ENCODE measurements at places on chromosomes 6 and 20. TPM values are rescaled to one million over a fixed set of nuclear protein-coding genes. Genes with fewer than 3 reads are reported as not detected.

NKX2-2 gene
- total RNA-seq = not detected

WFDC2 gene
- 37.7 TPM for total RNA-seq

RNF217 gene
- 26.3 TPM for total RNA-seq

OR12D1 gene
- total RNA-seq = not detected

CDKAL1 gene
- total RNA-seq = 11.3 TPM

- DNase-seq = no peak
Measured at GRCh38 chr6:166305562-166306117, 2.6 kb downstream of the PRR18 start.

DNA sequence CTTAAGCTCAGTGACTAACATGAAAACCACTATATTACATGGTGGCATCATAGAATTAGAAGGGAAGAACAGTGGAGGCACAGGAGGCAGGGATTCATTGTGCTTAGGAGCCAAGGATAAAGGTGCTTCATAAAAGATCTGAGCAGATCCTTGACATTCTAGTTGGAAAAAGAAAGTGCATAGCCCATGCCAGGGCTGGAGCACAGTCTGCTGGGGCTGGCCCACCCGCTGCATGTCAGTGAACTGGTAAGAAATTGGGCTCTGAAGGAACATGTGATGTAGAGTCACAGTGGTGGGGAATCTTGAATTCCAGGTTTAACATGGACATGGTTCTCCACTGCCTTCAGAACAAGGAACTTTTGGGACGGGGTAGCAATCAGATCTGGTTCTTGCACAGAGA, 20.4 kb downstream of the MYLIP start:
- no peak for DNase-seq

GRCh38 chr6:43221046-43221972, 8.0 kb downstream of the DNPH1 start:
- no peak for DNase-seq

DNA sequence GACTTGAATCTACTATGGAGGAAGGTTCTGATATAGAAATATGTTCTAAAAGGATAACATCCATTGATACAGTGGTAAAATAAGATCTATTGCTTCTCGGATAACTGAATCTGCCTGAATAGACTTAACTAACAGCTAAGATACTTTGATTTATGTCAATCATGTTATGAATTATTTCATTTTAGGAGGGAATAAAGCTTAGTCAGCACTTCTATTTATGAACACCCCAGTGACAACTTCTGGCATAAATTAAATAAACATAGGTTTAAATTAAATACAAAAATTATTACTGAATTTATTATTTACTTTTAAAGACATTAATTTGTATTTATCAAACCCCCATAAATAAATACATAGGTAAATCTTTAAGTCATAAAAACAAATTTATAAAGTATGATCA, 69.3 kb downstream of the IMPG1 start:
- DNase-seq = no peak

GRCh38 chr6:98782772-98783171, 51.6 kb upstream of the POU3F2 start:
- DNase-seq = no peak

DNA sequence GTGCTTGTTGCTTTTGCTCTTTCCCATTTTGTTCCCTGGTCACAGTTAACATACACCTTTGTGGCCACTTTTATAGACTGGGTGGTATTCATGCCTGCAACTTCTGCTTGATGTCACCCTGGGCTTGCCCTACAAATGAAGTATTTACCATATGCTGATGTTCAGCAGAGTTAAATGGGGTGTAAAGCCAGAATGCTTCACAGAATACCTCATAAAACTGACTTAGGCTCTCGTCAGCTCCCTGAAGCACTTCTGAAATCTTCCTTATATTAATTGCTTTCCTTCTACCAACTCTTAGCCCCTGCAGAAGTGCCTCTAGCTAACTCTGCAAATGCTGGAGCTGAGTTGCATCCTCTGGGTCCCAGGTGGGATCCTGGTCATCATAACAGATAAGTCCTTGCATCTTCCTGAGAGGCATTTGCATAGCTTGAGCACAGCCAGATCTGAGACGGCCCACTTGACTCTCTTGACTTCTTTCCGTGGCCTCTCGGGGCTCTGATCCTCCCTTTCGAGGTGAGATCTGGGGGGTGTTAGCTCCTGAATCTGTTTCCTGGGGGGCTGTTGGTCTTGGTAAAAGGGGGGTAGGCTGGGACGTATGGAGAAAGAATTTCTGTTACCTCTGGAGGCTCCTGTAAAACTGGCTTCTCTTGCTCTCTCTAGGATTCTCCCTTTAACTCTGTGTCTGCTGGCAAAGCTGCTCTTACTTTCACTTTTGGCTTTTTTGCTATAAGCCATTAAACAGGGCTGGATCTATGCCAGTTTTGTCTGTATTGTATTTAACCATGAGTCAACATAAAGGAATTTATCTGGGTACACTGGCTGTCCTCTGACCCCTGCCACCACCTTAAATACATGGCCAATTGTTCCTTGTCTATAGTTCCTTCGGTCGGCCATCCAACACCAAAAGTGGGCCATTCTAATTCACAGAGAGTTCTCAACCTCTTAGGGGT, 223.0 kb upstream of the SYNCRIP start:
- no peak for DNase-seq

DNA sequence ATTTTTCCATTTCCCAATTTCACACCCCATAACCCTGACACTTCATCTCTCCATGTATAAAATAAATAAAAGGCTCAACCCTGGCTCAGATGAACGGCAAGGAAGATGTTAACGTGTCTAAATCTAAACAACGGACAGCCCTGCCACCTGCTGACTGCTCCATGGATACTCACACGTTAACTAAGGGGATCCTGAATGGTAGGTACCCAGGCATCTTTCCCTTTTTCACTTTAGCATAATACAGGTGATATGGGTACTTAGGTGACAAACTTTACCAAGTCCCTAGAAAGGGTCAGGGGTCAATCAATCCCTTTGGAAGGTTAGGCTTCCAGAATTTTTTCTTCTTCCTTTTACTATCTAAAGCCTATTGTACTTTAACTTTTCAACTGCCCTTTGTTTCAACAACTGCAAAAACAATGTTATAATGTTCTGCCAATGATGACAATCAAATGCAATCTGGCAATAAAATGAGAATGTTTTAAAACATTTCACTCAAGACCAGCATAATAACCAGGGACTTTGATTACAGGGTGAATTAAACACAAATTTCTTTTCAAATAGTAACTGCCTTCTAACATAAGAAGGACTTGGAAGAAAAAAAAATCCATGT, 52.4 kb upstream of the IPCEF1 start:
- no peak for DNase-seq

PRPH2 gene
- 0.94 TPM for total RNA-seq

GRCh38 chr6:106637717-106638341, 8.5 kb downstream of the QRSL1 start:
- no peak for DNase-seq

All from esophagus squamous epithelium (tissue), 5 donors.